ENCODE measurements at places on chromosomes 12 and 14.
A peak's percentile ranks its signal among the peaks of the same experiment; 100 is the strongest.

- DNase-seq = no peak
These were observed 211.1 kb downstream of the ANO6 start for GRCh38 chr12:45427042-45427441.

DNA sequence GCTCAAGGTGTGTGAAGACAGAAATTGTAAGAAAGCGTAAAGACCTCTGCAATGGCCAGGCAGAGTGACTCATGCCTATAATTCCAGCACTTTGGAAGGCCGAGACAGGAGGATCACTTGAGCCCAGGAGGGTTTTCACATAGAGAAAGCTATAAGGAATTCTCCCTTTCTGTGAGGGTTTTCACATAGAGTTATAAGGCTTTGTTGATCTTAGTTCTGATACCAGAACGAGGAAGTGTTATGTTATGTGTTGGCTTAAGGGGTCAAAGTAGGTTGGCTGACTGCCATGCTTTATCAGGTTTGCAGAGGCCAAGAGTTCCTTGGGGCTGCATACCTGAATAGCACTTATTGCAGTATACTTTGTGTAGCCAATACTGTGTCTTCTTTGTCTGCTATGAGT is 139.1 kb downstream of the ERC1 start:
- DNase-seq = no peak

GRCh38 chr14:88935083-88935482 is 110.6 kb downstream of the TTC8 start:
- no peak for DNase-seq

GRCh38 chr12:56414401-56414800 is 34.8 kb downstream of the TIMELESS start:
- no peak for DNase-seq

GRCh38 chr12:19095756-19096480 is 33.6 kb upstream of the PLEKHA5 start:
- DNase-seq = no peak

- DNase-seq = no peak
These were observed 59.9 kb upstream of the CLMN start for GRCh38 chr14:95379634-95380033.

GRCh38 chr14:52049721-52050588 is 18.9 kb downstream of the NID2 start:
- DNase-seq = no peak

- DNase-seq = no peak
These were observed 11.5 kb downstream of the C14orf93 start for GRCh38 chr14:22998329-22999012.

- no peak for DNase-seq
These were observed 2.5 kb upstream of the SMARCD1 start for GRCh38 chr12:50082644-50083043.

DNA sequence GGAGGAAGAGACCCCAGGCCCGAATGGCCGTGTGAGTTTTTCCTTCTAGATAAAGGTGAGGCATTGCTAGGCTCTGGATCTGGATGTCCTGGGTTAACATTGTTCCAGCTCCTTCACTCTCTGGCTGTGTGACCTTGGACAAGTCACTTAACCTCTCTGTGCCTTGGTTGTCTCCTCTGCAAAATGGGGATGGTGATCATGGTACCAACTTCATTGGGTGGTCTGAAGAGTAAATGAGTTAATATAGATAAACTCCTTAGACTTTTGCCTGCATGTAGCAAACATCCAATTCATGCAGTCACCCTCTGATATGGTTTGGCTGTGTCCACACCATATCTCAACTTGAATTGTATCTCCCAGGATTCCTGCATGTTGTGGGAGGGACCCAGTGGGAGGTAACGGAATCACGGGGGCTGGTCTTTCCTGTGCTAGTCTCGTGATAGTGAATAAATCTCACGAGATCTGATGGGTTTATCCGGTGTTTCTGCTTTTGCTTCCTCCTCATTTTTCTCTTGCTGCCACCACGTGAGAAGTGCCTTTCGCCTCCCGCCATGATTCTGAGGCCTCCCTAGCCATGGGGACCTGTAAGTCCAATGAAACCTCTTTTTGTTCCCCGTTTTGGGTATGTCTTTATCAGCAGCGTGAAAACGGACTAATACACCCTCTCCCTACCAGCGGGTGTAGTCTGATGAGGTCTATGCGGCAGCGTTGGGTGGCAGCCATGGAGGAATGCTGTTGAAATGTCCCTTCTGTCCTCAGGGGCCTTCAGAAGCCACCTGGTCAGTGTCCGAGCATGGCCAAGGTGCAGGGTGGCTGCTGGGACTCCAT is 256.1 kb downstream of the GLT1D1 start:
- DNase-seq = no peak

DNA sequence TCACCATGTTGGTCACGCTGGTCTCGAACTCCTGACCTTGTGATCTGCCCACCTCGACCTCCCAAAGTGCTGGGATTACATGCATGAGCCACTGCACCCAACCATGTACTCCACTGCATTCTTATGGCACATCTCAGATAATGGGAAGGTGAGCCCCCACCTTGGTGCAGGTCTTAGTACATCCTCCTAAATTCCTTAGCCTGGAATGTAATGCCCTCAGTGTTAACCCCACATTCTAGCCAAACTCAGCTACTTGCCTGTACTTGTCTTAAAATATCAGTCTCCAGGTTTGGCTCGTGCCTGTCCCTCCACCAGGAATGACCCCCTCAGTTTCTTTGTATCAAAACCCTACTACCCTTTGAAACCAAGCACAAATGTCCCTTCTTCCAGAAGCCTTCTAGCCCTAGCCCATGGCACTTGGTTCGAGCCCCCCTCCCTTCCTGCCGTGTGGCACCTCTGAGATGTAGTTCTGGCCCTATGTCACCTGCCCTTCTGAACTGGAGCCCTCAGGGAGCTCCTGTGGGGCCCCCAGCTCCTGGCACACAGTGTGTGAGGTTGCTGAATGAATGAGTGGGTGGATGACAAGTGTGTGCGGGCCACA is 8.4 kb downstream of the KCNH3 start:
- DNase-seq = no peak

DNA sequence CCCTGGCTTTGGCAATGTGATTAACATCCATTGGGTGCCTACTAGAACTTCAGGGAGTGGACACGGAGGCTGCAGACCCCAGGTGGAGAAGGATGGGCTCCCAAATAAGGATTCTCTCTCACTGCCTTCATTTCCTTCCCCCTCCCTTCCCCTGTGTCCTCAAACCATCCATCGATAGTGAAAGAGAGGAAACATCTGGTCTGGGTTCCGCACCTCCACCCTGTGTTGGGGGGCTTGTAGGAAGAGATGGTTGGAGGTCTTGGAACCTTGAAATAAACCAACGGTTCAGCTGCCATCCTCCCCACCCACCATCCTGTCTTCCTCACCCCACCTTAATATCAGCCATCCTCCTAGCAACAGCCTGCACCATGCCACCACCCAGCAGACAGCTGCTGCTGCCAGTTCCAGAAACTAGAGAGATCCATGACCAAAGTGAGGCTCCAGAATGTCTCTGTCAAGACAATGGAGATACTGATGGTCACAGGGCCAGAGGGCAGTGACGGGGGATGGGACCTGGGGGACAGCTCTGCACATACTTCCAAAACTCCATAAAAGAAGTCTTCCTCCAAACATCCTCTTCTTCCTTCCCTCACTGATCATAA is 153.1 kb upstream of the CCND2 start:
- DNase-seq = no peak

GRCh38 chr14:50520947-50521815 is 11.2 kb downstream of the MAP4K5 start:
- DNase-seq = peak; percentile 64

DNA sequence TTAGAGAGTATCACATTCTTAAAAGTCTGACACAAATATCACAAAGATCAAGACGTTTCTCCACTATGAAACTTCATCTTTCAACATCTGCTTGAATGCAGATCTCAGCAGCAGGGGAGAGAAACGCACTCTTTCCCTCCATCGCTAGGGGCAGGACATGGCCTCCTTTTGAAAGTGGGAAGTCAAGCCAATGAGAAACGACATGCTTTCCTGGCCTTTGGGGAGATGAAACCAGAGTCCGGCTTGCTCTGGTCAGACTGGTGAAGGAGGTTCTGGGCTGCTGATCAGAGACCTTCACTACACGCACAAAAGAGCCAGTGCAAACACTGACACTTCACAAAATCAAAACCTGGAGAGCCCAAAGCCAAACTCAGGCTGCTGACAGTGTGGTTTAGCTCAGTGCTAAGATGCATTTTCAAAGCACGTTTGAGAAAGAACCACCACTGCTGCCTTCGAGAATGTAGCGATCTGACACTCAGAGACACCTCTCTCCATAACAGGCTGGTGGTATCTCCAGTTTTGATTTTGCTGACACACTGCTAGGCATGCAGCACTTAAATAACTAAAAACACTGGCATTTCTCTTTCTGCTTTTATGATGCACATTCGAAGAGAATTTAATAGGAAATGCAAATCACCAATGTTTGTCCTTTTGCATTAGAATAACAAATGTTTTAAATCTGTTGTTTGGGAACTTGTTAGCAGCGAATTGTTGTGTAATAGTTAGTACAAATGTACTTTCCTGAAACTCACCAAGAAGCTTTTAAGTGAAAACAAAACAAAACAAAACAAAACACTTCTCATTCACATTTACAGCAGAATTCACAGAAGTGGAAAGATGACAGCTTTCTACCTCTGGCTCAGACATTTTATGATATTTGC is 93.9 kb upstream of the OVCH1 start:
- peak; percentile 84 for DNase-seq

- DNase-seq = no peak
These were observed 15.8 kb downstream of the NGDN start for GRCh38 chr14:23485326-23485725.

- no peak for DNase-seq
These were observed 351.3 kb downstream of the TMEM121 start for GRCh38 chr14:105877645-105878044.

DNA sequence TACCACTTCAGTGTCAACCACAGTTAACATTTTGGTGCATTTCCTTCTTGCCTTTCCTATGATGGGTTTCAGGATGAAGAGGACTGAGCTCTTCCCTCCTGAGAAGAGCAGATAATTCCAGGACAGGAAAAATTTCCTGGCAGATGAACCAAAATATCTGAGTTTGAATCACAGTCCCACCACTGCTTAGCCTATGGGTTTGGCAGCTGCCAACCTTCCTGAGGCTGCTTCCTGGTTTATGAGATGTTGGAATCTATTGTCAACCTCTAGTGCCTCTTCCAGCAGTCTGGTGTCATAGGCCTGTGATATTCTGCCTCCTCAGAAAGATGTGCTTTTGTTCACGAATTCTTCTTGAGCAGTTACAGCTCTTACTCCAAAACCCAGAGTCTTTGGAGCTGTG is 197.4 kb upstream of the FRMD6 start:
- DNase-seq = no peak

- no peak for DNase-seq
These were observed 526.6 kb upstream of the CCDC196 start for GRCh38 chr14:65959563-65960024.

- DNase-seq = peak; percentile 65
These were observed 15.8 kb downstream of the KRT7 start for GRCh38 chr12:52248541-52249461.

DNA sequence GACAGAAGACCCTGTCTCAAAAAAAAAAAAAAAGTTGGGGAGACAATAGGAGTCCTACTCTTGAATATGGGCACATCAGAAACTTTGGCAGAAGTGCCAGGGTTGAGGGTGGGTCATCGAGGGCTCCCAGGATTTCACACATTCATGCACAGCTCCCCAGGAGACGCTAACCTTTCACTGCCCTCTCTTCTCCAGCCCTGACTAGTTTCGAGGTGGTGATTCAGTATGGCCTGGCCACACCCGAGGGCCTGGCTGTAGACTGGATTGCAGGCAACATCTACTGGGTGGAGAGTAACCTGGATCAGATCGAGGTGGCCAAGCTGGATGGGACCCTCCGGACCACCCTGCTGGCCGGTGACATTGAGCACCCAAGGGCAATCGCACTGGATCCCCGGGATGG is 29.4 kb upstream of the LRP1-AS start:
- no peak for DNase-seq

DNA sequence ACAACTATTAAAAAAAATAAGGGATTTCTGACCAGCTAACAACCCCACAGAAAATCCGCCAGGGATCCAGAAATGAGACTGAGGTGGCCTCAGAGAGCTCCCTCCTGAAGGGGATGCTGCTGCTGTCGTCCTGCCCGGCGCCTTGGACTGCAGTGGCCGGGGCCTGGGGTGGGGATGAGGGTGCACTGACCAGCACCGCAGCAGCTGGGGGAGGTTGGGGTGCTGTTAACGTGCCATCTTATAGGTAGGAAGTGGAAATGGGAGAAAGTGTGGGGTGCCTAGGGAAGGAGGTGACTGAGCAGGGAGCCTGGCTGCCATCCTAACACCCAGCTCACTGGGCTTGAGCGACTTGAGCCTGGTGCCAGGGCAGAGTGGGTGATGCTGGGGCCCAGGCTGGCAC is 32.0 kb downstream of the DDX11 start:
- DNase-seq = no peak

GRCh38 chr12:108752387-108752786 is 21.1 kb upstream of the CORO1C start:
- no peak for DNase-seq

DNA sequence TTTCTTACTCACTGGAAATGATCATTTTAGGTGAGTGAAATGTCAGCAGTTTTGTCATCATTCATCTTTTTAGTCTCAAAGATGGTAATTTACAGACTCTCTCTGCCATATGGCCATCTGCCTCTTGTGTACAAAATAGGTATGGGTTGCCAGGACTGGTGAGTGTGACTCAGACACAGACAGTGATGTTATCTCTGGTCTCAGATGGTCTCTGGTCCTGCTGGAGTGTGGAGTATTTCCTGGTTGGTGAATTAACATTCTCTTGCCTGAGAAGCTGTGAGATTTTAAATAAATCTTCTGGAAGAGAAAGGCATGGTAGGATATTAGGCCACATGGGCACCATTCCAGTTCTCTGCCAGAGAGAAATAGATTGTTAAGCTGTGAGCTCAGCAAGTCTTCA is 207.0 kb downstream of the ATP23 start:
- DNase-seq = peak; percentile 68

DNA sequence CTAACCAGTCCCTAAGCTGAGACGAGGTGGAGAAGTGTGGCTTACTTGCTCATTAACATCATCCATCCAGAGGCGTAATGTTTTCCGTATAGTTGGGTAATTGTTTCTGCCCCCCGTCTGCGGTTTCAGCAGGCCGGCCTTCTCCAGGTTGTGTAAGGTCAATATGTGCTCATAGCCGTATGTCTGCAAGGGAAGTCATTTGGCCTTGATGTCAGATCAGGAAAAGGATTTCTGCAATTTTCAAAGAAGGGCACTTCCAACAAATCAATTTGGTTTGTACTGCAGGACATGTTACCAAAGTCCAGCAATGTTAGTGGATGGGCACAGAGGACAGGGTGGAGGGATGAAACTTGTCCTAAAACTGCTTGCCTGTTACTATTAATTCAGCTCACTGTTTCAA is 9.9 kb upstream of the DIABLO start:
- no peak for DNase-seq

- peak; percentile 74 for DNase-seq
These were observed 224.2 kb downstream of the LRFN5 start for GRCh38 chr14:41830714-41831406.
